ENCODE measurements at places on chromosomes 3 and 15. TPM values are rescaled to one million over a fixed set of nuclear protein-coding genes. Genes with fewer than 3 reads are reported as not detected.

Gene TTC14
- 4.0 TPM for polyA plus RNA-seq

Gene SH2D7
- not detected for polyA plus RNA-seq

Gene VGLL4
- polyA plus RNA-seq = 33.9 TPM

Gene GRAMD1C
- polyA plus RNA-seq = 3.9 TPM

Gene HGD
- polyA plus RNA-seq = 10.8 TPM

Gene CYP1A2
- not detected for polyA plus RNA-seq

Gene FEZF2
- polyA plus RNA-seq = not detected

Gene DUSP7
- 5.1 TPM for polyA plus RNA-seq

Gene CLDN1
- polyA plus RNA-seq = 0.62 TPM

Gene CD86
- 1.2 TPM for polyA plus RNA-seq

Gene HYAL1
- 25.8 TPM for polyA plus RNA-seq

Gene SEMA5B
- polyA plus RNA-seq = 0.25 TPM

Gene TRIM71
- polyA plus RNA-seq = 0.15 TPM

Gene RPUSD2
- 11.9 TPM for polyA plus RNA-seq

Gene FMN1
- polyA plus RNA-seq = 1.7 TPM

Gene POLR2H
- polyA plus RNA-seq = 116 TPM

Gene TLR9
- polyA plus RNA-seq = not detected

Gene OR5K1
- polyA plus RNA-seq = not detected

Gene CAMKV
- not detected for polyA plus RNA-seq

Gene RPP25
- 9.3 TPM for polyA plus RNA-seq

Gene AADACL2
- polyA plus RNA-seq = not detected

Gene GP5
- not detected for polyA plus RNA-seq

Gene RPUSD3
- 28.0 TPM for polyA plus RNA-seq

Gene VEPH1
- polyA plus RNA-seq = 1.5 TPM

Gene SAMMSON
- polyA plus RNA-seq = 0.46 TPM

Gene C3orf85
- not detected for polyA plus RNA-seq

Gene NR2E3
- polyA plus RNA-seq = not detected

Gene LRRIQ4
- polyA plus RNA-seq = not detected

Gene KBTBD8
- 0.62 TPM for polyA plus RNA-seq

Gene MAGEL2
- polyA plus RNA-seq = not detected

Gene SLCO3A1
- 2.4 TPM for polyA plus RNA-seq

Gene GOLGA6B
- not detected for polyA plus RNA-seq

Gene LYZL4
- not detected for polyA plus RNA-seq

Gene PARP9
- 19.5 TPM for polyA plus RNA-seq

Gene GABRA5
- not detected for polyA plus RNA-seq

Gene MAP3K13
- 33.3 TPM for polyA plus RNA-seq

Gene NOX5
- polyA plus RNA-seq = 0.92 TPM

Gene CCR3
- polyA plus RNA-seq = 0.05 TPM

All from stomach (tissue), 19 donors.